NCI-H524 (cell line): ENCODE measurements at places on chromosomes 1 and 21.

- DNase-seq: no peak
Observed at GRCh38 chr1:101365186-101365585, 128.4 kb downstream of the S1PR1 start.

- DNase-seq: peak; percentile 93
Observed at GRCh38 chr1:162666006-162666645, 33.9 kb downstream of the DDR2 start.

DNA sequence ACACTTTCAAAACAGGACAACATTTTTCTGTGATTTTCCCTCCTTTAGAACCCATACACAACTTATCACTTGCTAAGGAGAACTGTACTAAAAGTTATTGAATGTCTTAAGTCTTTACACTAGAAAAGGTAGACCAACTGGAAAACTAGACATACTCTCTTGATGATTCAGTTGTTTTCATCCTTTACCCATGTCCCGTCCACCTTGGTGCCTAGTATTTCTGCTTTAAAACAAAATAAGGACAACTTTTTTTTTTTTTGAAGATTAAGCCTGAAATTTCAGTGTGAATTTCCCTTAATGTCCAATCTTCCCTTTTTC lies 4.5 kb downstream of the CDKN2C start:
- DNase-seq: no peak

GRCh38 chr1:29121936-29122681 lies 1.6 kb downstream of the TMEM200B start:
- peak; percentile 25 for DNase-seq

DNA sequence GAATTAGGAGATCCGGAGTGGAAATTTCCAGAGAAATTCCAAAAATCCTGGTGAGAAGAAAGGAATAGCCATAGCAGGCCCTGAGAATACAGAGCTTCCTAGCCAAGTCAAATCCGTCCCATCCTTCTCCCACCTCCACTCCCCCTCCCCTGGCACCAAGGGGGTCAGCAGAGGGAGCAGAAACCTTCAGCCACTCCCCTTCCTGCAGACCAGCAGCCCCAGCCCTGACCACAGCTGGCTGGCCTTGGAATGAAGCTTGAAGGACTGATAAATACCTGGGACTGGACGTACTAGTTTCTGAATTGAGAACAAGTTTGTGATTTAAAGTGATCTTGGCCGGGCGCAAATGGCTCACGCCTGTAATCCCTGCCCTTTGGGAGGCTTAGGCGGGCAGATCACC lies 13.8 kb upstream of the RIPPLY3 start:
- DNase-seq: no peak

- peak; percentile 30 for DNase-seq
Observed at GRCh38 chr1:108050911-108051629, 86.1 kb upstream of the VAV3 start.

DNA sequence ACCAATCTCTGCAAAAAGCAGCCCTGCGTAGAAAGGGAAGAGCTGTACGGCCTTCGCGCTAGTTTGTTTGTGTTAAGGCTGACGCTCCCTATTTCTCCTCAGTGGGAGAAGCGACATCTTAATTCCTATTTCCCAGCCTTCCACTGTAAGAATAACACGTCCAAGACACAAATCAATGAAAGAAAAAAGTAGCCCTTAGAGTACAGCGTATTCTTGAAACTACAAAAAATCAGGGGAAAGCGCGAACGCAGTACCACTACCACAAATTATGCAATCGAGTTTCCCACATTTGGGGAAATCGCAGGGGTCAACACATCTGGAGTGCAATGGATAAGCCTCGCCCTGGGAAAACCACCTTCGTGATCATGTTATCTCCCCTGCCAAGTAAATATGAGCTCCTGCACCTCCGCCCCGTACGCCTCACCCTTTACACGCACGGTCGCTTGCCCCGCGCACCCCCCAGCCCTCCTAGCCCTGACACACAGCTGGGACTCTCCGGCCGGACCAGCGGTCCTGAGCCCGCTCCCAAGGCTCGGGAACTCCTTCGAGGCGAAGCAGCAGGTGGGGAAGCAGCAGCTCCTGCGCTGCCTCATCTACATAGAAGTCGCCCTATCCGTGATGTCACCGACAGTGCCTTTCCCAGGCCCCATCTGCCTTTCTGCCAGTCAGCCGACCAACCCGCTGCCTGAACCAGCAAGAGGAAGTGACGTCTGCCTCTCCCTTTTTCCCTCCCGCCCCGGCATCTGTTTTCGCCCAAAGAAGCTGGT lies 94.7 kb downstream of the PPIAL4G start:
- DNase-seq: peak; percentile 34

DNA sequence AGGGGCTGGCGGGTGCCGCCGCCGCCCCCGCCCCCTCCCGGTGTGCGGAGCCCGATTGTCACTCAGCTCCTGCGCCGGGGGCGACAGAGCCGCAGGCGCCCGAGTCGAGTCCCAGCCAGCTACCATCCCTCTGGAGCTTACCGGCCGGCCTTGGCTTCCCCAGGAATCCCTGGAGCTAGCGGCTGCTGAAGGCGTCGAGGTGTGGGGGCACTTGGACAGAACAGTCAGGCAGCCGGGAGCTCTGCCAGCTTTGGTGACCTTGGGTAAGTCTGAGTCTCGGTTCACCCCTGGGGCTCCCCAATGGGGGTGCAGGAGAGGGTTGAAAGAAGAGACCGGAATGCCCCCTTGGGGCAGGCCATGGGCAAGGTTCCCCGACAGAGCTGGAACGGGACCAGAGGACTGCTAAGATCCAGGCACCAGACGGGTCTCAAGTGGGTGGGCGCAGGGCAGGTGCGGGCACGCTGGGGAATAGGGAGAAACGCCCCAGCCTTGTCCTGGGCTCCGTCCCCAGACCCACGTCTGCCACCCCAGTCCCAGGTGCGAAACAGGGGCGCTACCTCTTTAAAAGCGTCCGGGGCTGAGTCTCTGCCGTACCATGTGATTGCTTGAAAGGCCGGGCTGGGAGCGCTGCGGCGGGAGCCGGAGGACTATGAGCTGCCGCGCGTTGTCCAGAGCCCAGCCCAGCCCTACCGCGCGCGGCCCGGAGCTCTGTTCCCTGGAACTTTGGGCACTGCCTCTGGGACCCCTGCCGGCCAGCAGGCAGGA lies at the start of gene ADORA1:
TSS of gene ADORA1 (plus strand) at position 61 of the 765 bp plus-strand sequence. CDS start 1,116 bp downstream, outside the sequence.
- no peak for DNase-seq

DNA sequence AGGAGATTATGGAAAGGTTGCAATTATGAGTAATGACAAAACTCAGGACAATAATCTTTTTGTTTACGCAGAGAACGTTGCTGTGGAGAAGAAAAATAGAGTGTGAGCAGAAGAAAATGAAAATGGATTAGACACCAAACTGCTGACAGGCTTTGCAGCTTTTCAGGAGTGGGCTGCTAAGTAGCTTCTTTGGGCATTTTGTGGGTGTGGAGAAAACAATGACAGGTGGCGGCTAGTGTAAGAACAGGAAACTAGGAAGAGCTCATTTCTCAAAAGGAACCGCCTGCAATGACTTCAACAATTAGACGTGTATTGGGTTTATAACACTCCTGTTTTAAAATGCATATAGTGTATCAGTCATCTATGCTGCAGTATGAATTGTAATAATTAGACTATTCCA lies 18.3 kb upstream of the PALMD start:
- DNase-seq: peak; percentile 47

GRCh38 chr1:205077934-205078311 lies 6.3 kb downstream of the TMEM81 start:
- no peak for DNase-seq

GRCh38 chr1:156383023-156383422 lies 14.0 kb downstream of the RHBG start:
- peak; percentile 56 for DNase-seq

- no peak for DNase-seq
Observed at GRCh38 chr21:39951183-39952101, 84.2 kb downstream of the PCP4 start.

- DNase-seq: no peak
Observed at GRCh38 chr1:116408803-116409720, 36.0 kb downstream of the ATP1A1 start.

- DNase-seq: no peak
Observed at GRCh38 chr1:5746611-5747425, 245.4 kb downstream of the NPHP4 start.

DNA sequence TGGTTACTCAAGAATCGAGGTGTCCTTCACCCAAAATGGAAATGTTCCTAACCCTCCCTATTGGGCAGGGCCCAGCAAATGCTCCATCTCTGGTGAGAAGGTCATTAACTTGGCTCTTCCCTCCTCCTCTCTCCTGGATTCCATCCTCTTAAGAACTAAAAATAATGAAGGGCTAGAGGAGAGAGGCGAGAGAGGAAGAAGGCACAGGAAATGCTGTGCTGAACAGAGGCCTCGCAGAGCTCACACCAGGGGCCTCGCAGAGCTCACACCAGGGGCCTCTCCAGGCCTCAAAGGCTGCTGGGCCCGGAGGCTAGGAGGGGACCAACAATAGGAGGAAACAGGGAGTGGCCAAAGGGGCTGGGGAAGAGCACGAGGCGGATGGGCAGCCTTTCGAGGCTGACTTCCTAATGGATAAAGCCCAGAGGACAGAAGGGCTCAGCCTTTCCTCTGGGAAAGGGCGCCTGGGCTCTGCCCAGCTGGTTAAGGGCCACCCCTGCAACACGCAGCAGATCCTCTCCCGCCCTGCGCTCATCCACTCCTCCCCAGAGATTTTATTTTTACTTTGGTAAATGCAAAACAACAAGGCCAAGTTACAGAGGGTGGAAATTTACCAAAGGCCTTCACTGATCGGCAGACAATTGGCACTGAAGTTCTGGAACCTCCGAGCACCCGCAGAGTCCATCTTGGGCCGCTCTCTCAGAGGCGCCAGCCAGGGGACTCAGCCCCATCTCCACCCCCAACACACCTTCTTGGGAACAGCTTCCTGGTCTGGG lies 78.5 kb downstream of the ITPKB start:
- no peak for DNase-seq

DNA sequence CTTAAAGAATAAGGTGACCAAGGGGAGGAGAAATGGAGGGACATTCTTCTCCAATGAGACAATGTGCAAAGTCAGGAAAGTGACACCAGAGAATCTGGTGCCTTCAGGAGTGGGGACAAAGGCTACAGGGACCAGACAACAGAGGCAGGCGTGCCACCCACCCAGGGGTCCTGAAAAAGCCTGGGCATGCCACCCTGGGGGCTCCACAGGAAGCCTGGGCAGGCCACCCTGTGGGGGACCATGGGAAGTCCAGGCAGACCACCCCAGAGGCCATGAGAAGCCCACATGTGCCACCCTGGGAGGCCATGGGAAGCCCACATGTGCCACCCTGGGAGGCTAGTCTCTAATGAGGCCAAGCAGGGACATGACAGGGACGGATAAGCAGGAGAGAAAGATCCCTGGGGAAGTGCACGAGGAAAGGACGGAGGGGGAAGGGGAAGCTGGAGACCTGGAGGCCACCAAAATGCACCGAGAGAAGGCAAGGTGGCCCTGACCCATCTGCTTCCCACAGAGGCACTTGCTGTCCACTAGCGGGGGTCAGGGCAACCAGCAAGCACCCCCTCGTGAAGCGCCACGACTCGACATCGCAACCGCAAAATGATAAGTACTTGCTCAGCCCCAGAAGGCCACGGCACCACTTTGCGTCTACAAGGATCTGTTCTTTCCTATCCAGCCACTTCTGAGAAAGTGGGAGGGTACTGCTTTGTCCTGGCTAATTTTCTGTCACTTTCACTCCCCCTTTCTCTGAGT lies 7.2 kb upstream of the PDE9A start:
- no peak for DNase-seq

DNA sequence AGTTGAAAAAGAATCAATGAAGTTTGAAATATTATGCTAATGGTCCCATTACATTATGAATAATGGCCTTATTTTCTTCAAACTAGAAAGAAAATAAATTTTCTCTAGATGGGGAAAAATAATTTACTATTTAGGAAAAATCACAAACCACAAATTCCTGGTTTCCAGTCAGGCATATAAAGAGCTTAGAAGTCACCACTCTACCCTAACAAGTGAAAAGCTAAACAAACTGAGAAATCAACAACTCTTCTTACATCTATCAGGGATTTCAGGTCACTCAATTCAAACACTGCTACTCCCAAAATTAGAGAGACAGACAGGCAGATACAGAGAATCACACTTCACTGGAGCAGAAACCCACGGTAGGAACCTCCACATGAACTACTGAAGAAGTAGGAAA lies 82.1 kb upstream of the LRRC7 start:
- no peak for DNase-seq

DNA sequence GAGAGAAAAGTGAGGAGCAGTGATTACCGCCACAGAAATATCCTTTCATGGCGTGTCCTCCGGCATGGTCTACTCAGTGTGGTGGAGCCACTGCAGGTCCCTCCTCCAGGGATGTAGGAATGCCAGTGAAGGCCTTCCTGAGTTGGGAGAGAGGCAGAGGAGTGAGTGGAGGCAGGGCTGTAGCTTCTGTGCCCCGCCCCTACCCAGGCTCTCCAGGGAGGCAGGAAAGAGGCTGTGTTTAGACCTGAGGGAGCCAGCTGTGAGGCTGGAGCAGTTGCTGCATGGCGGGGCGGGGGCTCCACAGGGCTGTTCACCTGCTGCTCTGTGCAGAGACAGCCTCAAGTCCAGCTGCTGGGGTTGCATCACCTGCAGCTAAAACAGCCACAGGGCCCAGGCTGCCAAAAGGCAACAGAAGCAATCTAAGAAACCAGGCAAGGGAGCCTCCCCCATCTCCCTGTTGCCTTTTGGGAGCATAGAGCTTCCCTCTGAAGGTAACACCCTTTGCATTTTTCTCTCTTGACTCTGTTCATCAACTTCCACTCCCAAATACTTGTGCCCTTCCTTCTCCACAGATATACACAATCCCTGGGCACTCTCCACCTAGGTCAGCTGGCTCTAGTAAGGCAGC lies 801 bp upstream of the ANXA9 start:
- DNase-seq: no peak

DNA sequence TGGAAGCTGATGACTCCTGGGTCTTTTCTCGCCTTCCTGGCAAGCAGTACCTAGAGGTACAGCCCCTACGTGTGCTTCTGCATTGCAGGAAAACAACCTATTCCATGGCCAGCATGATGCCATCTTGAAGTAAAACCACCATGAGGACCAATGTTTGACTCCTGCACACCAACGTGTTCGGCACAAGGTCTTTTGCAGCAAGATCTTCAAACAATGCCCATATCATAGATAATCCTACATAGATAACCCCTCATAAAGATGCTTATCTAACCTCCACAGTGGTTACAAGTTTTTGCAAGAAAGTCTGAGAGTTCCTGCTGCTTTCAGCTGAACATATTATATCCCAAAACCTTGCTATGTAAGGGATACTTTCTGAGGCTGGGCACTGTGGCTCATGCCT lies 141.1 kb upstream of the MAP1LC3C start:
- no peak for DNase-seq

- DNase-seq: peak; percentile 6
Observed at GRCh38 chr1:69451196-69451595, 116.5 kb upstream of the LRRC7 start.

DNA sequence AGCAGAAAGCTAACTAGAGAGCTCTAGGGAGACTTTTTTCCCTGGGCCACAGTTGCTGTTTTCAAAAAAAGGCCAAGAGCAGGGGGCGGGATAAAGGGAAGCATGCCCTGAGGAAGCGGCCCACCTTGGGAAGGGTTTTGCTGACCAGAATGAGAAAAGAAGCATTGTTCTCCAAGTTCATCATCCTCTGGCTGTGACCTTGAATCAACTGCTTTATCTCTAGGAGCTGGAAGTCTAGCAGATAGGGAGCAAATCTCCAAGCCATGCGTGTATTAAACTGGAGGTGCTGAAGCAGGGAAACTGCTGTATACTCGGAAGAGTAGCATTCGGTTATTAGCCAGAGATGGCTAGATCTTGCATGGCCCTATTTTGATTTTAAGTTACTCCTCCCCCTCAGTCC lies 64.8 kb downstream of the ATP2B4 start:
- DNase-seq: no peak
